ENCODE measurements at places on chromosomes 1 and 21.

DNA sequence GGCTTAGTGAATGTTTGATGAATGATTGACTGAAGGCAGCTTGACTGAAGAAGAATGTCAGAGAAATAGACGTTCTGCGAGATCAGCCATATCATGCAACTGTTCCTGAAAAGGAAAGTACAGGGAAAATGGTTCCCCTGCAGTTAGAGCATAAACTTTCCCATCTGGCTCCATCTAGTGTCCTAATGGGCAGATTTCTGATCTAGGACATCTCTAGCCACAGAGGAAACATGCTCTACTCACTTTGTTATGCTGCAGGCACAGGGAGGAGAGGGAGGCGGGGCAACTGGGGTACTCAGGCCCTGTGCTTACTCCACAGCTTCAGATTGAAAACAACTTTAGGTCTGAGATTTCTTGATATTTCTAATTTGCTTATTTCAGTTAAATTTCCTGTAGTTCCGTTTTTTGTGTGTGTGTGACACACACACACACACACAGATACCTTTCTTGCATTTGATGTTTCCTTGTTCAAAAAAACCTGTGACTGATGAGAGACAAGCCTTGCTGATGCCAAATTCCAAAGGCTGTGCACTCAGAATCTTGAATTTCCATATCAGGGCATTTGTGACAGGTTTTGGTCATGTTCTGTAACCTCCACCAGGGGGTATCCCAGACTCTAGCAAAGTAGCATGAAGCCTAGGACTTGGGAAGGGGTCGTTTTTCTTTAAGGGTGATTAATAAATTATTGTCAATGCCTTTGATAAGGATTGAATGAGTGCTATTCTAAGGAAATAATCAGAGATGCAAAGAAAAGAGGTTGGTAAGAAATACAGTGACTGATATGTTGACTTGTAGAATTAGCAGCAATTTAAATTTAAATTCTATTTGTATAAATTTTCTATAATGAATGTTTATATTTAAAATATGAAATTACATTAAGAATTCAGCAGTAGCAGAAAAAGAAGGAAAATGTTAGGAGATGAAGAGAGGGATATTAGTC is 139.7 kb upstream of the BEND5 start:
- peak; percentile 87 for DNase-seq

- no peak for DNase-seq
These were observed 823.4 kb upstream of the NEGR1 start for GRCh38 chr1:73105755-73106154.

DNA sequence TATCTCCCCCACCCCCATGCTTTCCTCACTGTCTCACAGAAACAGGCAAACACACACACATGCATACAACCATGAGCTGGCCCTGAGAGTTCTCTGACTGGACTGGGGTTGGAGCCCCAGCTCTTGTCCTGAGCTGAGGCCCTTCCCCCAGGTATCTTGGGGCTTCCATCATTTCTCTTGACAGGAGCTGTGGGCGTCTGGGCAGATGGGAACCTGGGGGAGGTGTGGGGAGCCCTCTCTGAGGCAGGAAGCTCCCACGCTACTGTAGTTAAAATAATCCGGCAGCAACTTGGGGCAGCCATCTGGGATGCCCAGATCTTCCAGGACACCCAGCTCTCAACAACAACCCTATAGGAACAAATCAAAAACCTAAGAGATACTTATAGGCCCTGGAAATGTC is 2.7 kb upstream of the KIF21B start:
- DNase-seq = no peak

DNA sequence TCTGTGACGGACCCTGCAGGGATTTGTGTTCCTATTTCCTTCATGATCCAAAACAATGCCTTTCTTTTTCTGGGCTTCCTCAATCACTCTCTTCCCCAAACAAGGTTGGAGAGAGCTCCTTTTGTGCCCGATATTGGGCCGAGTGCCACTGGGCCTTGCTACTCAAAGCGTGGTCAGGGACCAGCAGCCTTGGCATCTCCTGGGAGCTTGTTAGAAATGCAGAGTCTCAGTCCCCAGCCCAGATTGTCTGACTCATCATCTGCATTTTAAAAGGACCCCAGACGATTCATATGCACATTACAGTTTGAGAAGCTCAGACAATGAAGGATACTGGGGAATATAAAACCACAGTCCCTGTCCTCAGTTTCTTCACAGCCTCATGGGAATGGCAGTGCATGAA is 19.9 kb downstream of the ADORA1 start:
- DNase-seq = no peak

GRCh38 chr1:4603295-4604110 is 50.9 kb upstream of the AJAP1 start:
- DNase-seq = no peak

- DNase-seq = peak; percentile 65
These were observed at the start of gene VAV3 for GRCh38 chr1:107965110-107965991. Gene VAV3, minus strand, starts transcription at chr1:107965180. Its CDS starts 311 bp downstream, at chr1:107964869.

- DNase-seq = no peak
These were observed 81.4 kb upstream of the SPAG17 start for GRCh38 chr1:118266436-118266835.

All from fibroblast of skin of scalp (primary cell).